ENCODE measurements at places on chromosomes 7 and 10.

- DNase-seq, result no peak
These were observed 60.2 kb upstream of the PHF14 start for GRCh38 chr7:10913457-10913856.

- no peak for DNase-seq
These were observed 24.3 kb downstream of the RBM20 start for GRCh38 chr10:110668443-110668842.

GRCh38 chr10:124524991-124525653, 63.5 kb downstream of the LHPP start:
- DNase-seq, result no peak

GRCh38 chr10:70448236-70448635, 6.8 kb upstream of the NODAL start:
- DNase-seq, result no peak

GRCh38 chr10:75404815-75405597, 3.4 kb upstream of the ZNF503 start:
- DNase-seq, result no peak

DNA sequence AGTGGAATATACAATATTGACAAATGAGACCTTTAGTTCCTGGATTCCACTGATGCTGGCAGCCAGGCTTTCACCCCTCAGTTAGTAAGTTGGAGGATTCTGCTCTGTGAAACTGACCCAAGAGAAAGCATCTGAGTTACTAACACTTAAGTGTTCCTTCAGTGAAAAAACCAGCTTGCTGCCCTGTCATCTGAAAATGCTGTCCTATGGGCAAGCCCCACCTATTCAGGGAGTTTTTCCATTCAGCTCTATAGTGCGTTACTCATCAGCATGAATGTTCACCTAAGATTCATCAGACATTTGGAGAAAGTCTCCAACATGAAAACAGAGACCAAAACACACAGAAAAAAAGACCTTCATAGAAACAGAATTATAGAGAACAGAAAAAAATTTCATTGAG, 37.9 kb downstream of the PRPF18 start:
- no peak for DNase-seq

DNA sequence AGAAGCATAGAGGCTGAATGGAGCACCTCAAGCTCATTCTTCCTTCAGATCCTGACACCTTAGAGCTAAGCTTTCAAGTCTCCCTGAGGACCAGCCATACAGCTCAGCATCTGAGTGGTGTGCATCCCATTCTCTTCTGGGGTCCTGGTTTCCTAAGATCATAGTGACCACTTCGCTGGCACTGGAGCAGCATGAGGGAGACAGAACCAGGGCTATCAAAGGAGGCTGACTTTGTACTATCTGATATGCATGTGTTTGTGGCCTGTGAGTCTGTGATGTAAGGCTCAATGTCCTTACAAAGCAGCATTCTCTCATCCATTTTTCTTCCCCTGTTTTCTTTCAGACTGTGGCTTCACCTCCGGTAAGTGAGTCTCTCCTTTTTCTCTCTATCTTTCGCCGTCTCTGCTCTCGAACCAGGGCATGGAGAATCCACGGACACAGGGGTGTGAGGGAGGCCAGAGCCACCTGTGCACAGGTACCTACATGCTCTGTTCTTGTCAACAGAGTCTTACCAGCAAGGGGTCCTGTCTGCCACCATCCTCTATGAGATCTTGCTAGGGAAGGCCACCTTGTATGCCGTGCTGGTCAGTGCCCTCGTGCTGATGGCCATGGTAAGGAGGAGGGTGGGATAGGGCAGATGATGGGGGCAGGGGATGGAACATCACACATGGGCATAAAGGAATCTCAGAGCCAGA, 31.0 kb downstream of the PRSS2 start:
- no peak for DNase-seq

GRCh38 chr10:77604941-77605351, 32.7 kb downstream of the KCNMA1 start:
- no peak for DNase-seq

DNA sequence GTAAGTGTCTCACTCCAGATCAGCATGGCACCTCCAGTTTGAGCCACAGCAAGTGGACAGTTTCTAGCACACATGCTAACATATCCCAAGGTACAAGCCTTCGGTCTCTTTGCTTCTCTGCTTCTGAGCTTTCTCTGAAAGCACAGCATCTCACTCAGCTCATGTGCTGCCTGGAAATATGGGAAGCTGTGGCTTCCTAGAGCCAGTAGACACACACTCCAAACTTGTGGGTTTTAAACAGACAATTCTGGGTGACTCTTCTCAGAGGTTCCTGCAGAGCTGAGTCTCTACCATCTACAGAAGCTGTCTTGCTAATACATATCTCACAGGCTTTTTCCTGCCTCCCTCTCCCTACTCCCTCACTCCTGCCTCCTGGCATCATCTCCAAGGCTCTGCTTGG, 23.9 kb upstream of the TMEM273 start:
- no peak for DNase-seq

GRCh38 chr10:130191380-130191779, 55.2 kb downstream of the GLRX3 start:
- DNase-seq, result no peak

- DNase-seq, result no peak
These were observed 13.6 kb downstream of the OPTN start for GRCh38 chr10:13113544-13113943.

DNA sequence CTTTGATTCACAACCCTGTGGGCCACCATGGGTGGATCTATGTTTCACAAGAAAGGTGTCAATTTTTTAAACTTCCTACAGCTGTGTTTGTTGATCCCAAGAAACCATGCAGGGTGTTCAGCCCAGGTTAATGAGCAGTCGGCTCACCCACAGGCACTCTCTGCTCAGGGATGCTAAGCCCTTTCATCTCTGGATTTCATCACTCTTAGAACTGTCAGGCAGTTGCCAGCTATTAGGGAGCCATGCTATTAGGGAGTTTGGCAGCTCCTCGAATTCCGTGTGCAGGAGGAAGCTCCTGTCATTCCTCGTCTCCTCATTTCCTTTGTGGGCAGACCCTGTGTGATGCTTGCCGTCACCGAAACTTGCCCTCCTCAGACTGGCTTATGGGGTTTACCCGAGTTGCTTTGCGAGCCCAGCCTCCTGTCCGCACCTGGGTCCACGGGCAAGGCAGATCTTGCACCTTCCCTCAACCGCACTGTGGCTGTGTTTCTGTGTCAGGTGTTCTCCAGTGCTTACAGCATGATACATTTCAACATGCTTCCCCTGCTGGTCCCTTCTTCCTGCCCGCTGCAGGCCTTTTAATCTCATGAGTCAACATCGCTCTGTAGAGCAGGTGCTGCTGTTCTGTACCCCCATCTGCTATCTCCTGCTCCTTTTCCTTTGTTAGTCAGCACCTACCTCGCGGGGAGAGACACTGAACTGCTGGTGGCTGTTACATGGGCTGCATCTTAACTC, 509.8 kb downstream of the SUGCT start:
- no peak for DNase-seq

Measured in activated T-helper 1 cell treated with anti-CD3 and anti-CD28 coated beads, Interleukin-2, amount 50 U/mL, for 16 hours (primary cell).